Anterior cingulate cortex (tissue), 58 donors: ENCODE measurements at places on chromosomes 6 and 20.

GRCh38 chr6:113433335-113433991 is 423.7 kb upstream of the MARCKS start:
- DNase-seq: no peak

GRCh38 chr20:62888406-62888805 is 26.8 kb upstream of the TCFL5 start:
- DNase-seq: no peak

GRCh38 chr6:35893246-35893645 is 27.7 kb downstream of the SRPK1 start:
- DNase-seq: no peak

DNA sequence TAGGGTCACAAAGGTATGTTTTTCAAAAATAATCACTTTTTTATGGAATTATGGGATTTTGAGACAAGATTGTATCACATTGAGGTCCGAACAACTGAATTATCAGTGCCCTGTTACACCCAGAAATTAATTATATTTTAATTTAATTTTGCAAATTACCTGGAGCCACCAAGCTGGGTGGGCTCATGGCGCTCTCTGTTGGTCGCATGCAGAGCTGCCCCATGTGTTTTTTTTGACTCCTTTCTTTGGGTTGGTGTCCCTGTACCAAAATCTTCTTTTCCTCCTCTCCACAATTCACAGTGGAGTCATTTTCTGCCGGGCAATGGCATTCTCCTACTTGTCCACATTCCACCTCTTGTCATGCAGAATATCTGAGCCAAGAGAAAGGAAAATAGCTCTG is 38.9 kb upstream of the FRMD1 start:
- DNase-seq: no peak

DNA sequence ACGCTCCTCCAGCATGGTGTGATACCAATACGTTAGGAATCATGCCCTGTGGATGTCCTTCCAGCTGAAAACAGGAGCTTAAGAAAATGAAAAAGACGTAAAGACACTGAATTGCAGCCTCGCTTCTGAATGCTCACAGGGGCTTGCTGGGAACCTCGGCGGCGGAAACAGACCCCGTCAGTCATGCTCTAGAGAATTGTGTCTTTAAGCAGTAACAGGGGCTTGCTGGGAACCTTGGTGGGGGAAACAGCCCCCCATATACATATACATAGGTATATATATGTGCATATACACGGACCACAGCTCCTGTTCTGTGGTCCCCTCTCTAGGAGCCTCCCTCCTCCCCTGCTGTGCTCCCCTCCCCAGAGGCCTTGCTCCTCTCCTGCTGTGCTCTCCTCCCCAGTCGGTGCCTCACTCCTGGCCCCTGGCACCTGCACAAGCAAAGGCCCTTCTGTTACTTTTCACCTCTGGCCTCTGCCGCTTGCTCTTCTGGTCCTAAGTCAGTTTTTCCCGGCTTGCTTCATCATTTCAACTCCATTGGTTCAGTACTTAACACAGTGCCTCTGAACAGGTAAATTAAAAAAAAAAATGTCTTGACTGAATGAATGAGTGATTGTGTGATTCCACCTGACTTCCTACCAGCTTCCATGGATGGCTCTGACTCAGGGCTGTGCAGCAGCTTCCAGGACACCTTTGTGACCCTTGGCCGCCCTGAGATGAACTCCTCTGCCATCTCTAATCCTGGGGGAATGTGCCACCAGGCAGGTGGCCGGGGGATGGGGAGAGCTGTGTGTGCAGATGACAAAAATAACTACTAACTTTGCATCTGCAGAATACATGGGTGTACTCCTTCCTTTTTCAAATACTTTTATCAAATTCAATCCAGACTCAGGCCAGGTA is 246.1 kb downstream of the SMOC2 start:
- no peak for DNase-seq

- no peak for DNase-seq
Observed at GRCh38 chr20:40766790-40767614, 78.0 kb upstream of the MAFB start.

DNA sequence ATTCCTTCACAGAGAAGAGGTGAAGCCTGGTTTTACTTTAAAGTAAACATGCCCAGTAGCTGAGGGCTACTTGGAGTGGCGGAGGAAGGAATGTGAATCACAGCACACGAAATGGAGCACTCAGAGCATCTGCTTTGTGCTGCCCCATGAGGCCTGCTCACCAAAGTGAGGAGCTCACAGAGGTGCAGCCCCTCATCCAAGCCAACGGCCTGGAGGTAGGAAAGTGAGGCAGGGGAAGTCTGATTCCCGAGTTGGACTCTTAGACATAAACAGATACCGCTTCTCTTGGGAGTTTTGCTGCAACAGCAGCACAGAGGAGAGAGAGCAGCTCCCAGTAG is 3.6 kb downstream of the YTHDF1 start:
- no peak for DNase-seq

DNA sequence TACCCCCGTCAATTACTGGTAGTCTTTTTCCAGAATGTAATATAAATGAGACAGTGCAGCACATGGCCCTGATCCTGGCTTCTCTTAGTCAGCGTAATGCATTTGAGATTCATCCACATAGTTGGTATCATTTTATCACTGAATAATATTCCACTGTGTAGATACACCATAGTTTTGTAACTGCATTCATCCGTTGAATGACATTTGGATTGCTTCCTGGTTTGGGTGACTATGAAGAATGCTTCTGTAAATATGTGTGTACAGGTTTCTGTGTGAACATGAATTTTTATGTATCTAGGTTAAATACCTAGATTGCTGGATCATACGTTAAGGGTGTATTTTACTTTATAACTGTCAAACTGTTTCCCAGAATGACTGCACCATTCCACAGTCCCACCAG is 62.6 kb upstream of the STMND1 start:
- no peak for DNase-seq

GRCh38 chr6:30227242-30227722 is 14.1 kb upstream of the TRIM26 start:
- DNase-seq: no peak

DNA sequence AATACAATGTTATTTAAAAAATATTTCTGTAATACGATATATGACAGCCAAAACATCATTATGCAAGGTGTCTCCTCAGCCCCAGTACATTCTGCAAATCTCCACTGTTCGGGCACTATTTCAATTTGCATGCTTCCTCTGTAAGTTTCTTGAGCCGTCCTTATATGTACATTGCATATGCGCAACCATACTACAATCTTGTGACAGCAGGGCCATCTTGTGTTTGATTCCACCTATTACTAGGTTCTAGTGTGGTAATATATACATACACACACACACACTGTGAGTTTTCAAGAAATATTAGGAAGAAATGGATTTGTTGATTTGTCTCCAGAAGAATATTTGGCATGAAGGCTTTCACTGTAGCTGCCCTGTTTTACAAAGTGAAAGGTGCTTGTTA is 9.8 kb downstream of the LYRM4 start:
- no peak for DNase-seq

DNA sequence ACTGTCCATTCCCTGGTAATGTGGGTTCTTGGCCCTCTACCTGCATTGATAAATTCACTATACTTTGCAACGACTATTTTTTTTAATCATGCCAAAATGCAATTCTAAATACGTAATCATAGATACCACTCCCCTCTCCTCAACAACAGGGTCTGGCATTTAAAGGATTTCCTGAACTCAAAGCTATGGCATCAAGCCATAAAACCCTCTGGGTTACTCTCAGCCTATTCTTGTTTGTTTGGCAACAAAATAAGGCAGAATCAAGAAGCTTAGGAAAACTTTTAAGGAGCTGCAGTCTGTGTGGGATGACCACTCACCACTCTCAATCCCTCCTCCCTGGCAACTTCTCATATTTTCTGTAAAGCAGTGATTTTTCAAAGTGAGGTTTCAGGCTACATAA is 669.9 kb upstream of the ID4 start:
- no peak for DNase-seq
